ENCODE measurements at places on chromosomes 2 and 18. TPM values are rescaled to one million over a fixed set of nuclear protein-coding genes. Genes with fewer than 3 reads are reported as not detected.

COLEC12 gene
- polyA plus RNA-seq = 0.47 TPM

LBX2 gene
- 0.27 TPM for polyA plus RNA-seq

DOK6 gene
- 0.33 TPM for polyA plus RNA-seq

LONRF2 gene
- polyA plus RNA-seq = 0.24 TPM

ANKRD30B gene
- not detected for polyA plus RNA-seq

MYOM1 gene
- 0.06 TPM for polyA plus RNA-seq

FSHR gene
- polyA plus RNA-seq = not detected

RAD51AP2 gene
- 0.02 TPM for polyA plus RNA-seq

TEX44 gene
- not detected for polyA plus RNA-seq
